ENCODE measurements at places on chromosomes 2 and 18.
A peak's percentile ranks its signal among the peaks of the same experiment; 100 is the strongest.

DNA sequence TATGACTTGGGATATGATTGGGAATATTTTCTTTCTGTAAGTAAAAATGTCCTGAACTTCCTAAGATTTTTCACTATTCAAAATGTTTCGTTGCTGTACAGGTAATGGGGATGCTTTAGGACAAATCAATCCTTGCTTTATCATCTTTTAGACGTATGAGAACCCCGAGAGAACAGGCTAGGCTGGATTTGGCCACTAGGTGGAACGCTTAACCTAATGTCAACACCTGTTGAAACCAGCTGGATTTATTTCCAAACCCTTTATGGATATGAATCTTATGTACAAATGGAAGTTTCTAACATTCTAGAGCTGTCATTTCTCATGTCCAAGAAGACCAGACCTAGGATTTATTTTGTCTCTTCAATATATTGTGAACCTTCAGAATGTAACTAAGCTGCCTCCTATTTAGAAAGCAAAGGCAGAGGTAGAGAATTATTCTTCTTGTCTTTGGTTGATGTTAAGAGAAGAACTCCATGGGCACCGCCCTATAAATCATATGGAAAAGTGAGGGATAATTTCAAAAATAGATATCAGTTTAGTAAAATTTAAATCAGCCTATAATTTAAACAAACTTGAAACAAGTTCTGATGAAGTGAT, 96.7 kb downstream of the PMAIP1 start:
- DNase-seq = peak; percentile 44

- no peak for DNase-seq
Observed at GRCh38 chr2:191226196-191226595, 19.0 kb upstream of the MYO1B start.

DNA sequence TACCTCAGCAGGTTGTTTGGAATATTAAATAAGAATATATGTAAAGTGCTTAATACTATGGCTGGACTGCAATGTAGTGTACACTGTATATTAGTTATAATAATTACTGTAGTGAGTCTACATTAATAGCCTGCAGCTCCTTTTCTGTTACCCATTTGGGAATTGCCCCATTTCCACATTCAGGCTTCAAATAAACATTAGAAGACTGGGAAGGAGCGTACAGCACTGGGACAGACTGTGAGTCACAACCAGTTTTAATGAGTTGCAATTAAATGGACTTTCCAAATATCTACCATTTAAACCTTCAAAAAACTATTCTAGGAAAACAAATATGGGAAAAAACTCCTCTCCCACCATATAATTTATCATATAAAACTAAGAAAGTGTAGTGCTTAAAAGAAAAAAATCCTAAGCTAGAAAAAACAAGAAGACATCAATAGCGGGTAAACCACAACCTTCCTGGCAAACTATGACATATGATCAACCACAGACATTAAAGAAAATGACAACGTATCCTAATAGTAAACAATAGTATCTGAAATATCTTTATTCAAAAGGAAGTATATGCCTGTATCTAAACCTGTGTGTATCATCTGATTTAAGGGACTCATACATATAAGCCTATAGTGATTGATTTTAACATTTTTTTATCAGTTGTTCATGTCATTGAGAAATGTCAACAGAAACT, 86.1 kb downstream of the TRIP12 start:
- peak; percentile 7 for DNase-seq

GRCh38 chr2:239278361-239278760, 122.5 kb downstream of the HDAC4 start:
- no peak for DNase-seq

- peak; percentile 36 for DNase-seq
Observed at GRCh38 chr18:8982416-8983183, 119.9 kb upstream of the NDUFV2 start.

- DNase-seq = no peak
Observed at GRCh38 chr2:179252423-179252822, 12.2 kb downstream of the SESTD1 start.

- DNase-seq = no peak
Observed at GRCh38 chr2:202278944-202279343, 13.4 kb downstream of the NOP58 start.

DNA sequence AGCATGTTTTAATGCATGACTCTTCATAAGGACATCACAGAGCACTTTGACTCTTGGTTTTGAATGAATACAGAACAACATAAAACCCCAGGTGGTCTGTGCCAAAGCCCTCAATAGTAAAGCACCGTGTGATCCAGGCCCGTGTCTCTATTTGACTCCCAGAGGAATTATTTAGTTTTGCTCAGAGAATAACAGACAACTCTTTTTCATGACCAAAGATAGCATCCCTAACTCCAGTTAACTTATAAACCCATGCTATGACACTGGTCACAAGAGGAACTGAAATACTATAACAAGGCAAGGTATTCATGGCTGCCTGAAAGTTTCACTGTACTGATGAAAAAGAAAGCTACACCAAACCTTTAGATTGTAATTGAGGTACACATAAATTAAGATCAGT, 128.4 kb downstream of the IKZF2 start:
- DNase-seq = no peak

GRCh38 chr2:40039549-40039948, 260.5 kb upstream of the THUMPD2 start:
- no peak for DNase-seq

- no peak for DNase-seq
Observed at GRCh38 chr2:34037157-34037556, 438.1 kb upstream of the FAM98A start.

- no peak for DNase-seq
Observed at GRCh38 chr2:20371323-20372025, 20.8 kb upstream of the PUM2 start.
